ENCODE measurements at places on chromosomes 12 and 14. TPM values are rescaled to one million over a fixed set of nuclear protein-coding genes. Genes with fewer than 3 reads are reported as not detected.
A peak's percentile ranks its signal among the peaks of the same experiment; 100 is the strongest.

Gene TMED10
- 111 TPM for total RNA-seq

- peak; percentile 76 for DNase-seq
Observed at GRCh38 chr12:122951979-122952892, 14.0 kb downstream of the ABCB9 start.

Gene EPYC
- not detected for total RNA-seq

Gene EIF2S3B
- total RNA-seq = 1.1 TPM

DNA sequence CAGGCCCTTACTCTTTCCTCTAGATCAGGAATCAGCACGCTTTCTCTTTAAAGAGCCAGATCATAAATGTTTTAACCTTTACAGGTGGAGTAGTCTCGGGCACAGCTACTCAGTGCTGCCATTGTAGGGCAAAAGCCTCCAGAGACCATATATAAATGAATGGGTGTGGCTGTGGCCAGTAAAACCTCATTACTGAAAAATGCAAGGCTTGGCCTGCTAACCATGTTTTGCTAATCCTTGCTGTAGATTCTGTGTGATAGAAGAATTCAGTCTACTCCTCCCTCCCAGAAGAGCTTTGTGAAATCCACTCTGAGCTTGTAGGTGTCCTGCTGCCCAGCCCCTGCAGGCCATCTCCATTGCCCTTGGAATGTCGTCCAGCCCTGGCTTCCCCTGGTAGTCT lies 58.1 kb downstream of the HSP90AA1 start:
- no peak for DNase-seq

GRCh38 chr12:50065726-50066310 lies 8.4 kb downstream of the ASIC1 start:
- no peak for DNase-seq

DNA sequence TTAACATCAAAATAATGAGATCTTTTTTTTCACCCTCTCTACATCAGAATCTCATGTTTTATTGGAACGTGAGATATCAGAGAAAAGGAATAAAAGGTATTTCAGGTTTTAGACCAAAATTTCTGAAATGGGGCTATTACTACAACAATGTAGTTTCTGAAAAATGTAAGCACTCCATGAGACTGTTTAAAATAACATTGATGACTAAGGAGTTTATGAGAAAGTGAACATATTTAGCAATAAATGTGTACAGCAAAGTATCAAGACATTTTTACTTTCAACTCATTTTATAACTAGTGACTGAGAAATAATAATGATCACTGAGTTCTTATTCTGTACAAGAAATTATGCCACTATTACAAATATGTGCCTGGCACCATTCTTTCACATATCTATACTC lies 39.3 kb upstream of the ABCC9 start:
- no peak for DNase-seq

- no peak for DNase-seq
Observed at GRCh38 chr12:46907791-46908190, 82.0 kb upstream of the SLC38A4 start.

- DNase-seq = no peak
Observed at GRCh38 chr14:101358320-101359125, 202.8 kb upstream of the DIO3 start.

DNA sequence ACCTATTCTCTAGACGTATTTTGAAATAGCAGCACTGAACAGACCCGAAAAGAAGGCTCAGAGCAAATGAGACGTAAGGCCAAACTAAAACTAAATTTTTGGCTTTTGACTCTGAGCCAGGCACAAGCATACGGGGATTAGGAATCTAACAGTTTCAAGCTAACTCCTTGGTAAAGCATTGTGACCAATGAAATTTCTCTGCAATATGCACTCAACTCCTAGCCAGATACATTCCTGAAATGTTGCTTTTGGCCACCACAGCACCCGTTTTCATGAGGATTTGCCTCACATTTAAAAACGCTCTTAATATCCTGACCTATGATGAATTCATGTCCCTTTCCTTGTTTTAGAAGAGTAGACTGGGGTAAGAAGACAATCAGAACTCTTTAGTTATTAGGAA lies 53.1 kb upstream of the NPFF start:
- DNase-seq = no peak

DNA sequence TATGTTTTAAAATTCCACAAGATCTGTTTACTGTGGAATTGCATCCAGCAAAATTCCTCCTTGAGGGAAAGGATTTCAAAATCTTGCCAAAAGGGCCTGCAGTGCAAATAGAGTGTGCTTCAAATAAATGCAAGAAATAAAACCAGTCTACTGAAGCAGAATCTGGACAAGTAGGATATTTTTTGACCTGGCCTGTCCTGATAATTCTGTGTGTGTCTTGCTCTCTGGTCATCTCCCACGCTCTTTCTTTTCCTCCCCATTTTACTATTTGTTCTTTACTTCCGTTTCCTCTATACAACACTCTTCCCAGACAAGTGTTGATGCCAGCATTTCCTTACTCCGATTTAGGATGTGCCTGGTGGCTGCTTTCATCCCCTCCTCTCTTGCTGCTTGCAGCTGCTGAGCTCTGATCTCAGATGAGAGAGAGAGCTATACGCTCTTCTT lies 115.9 kb downstream of the GPR135 start:
- DNase-seq = no peak

DNA sequence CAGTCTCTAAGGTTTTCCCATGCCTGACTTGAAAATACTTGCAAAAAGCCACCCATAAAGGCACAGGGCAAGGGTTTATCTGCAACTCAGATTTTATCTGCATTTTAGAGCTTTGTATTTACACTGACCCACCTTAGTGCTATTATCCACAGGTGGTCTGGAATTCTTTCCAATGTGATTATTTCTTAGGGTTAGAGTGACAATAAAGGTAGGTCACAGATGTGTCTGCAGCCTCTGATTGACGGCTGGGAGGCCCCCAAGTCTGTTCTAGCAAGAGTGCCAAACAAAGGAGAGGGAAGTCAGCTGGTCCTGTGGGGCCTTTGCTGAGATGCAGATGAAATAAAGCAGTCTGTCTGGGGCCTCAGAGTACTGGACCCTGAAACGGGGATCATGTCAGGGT lies 64.0 kb downstream of the FRMD6 start:
- DNase-seq = no peak

DNA sequence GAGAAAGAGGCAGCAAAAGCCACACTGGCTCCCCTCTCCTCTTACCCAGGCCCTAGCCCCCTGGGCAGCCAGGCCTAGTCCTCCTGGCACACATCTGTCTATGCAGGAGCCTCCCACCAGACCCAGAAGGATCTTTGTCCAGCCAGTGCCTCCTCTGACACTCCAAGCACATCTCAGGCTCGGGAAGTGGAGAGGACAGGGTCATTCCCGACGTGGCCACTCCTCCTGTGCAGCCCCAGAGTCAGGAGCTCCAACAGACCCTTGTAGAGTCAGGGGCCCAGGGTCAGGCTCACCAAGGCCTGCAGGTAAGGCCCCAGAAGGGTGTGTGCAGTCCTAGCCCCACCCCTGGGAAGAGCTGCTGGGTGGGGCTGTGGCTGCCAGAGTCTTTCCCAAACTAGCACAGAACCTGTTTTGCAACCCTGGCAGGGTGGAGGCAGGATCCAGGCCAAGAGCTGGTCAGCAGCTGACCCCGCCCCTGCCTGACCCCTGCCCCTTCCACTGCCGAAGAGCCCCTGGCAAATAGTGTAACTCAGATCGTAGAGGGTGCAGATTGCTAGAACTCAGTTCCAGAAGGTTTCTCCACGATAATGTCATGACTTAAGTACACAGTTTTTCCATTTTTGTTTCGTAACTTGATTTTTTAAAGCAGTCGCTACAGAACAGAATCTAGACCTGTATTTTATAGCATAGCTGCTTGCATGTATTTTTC lies 26.6 kb upstream of the PNMA1 start:
- DNase-seq = no peak

Gene MYO1H
- 0.09 TPM for total RNA-seq

GRCh38 chr12:93689076-93689834 lies 12.1 kb downstream of the CRADD start:
- DNase-seq = no peak

Gene SERPINA3
- 0.73 TPM for total RNA-seq

Gene RGS6
- 15.0 TPM for total RNA-seq

DNA sequence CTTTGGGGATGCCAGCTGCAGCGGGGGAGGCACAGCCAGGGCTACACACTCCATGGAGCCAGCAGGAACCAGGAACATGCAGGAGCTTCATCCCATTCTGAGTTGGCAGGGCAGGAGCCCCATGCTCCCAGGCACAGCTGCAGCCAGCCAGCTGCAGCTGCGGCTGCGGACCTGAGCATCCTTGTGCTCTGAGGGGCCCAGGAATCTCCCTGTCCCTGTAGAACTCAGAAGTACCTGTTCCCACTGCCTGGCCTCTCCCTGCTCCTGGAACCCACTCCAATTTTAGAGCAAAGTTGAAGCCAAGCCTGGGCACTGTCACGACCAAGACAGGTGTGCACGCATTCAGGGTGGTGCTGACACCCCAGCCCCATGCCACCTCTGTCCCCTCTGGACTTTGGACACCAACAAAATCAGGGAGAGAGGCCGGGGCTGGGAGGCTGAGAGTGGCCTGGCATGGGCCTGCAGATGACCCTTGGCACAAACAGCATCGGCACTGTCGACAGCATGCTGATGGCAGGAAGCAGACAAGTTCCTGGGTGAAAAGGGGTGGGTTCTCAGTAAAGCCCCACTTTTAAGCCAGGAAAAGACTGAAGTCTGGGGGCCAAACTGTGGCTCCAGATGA lies 257.3 kb upstream of the LRFN5 start:
- no peak for DNase-seq
